Occipital lobe (tissue), 3 donors: ENCODE measurements at places on chromosomes 3 and 15. TPM values are rescaled to one million over a fixed set of nuclear protein-coding genes. Genes with fewer than 3 reads are reported as not detected.

The MYD88 gene
- total RNA-seq = 2.7 TPM

The KNG1 gene
- not detected for total RNA-seq

The IMPG2 gene
- total RNA-seq = 3.0 TPM

The ACVR2B gene
- 42.6 TPM for total RNA-seq

The STX19 gene
- not detected for total RNA-seq

The GPR149 gene
- total RNA-seq = 0.16 TPM

The SH3GL3 gene
- 186 TPM for total RNA-seq

The BUB1B gene
- 6.6 TPM for total RNA-seq

The ITIH3 gene
- 0.16 TPM for total RNA-seq

The TNFAIP8L3 gene
- 1.9 TPM for total RNA-seq

The LTF gene
- total RNA-seq = 3.6 TPM

The NR1I2 gene
- 0.16 TPM for total RNA-seq

The C3orf20 gene
- total RNA-seq = 0.16 TPM

The SAMD7 gene
- not detected for total RNA-seq

The TERB2 gene
- total RNA-seq = not detected

The BSN gene
- 7.3 TPM for total RNA-seq

The AP3S2 gene
- total RNA-seq = 47.7 TPM

The LIPH gene
- total RNA-seq = not detected

The SLC15A2 gene
- total RNA-seq = 10.0 TPM

The ACAA1 gene
- 26.2 TPM for total RNA-seq

The OSBPL10 gene
- total RNA-seq = 14.0 TPM

The CCK gene
- total RNA-seq = 14.7 TPM

The ABI3BP gene
- total RNA-seq = 7.8 TPM

The CCDC191 gene
- total RNA-seq = 6.6 TPM

The AADAC gene
- not detected for total RNA-seq

The GRAMD2A gene
- 0.47 TPM for total RNA-seq

The SNAP23 gene
- 26.4 TPM for total RNA-seq

The MCTP2 gene
- total RNA-seq = 0.62 TPM

The HES1 gene
- total RNA-seq = 13.6 TPM

The PLA2G4E gene
- total RNA-seq = not detected

The ELL3 gene
- 3.0 TPM for total RNA-seq

The NDN gene
- total RNA-seq = 76.4 TPM

The ZIC4 gene
- total RNA-seq = 1.2 TPM

The SKIL gene
- 134 TPM for total RNA-seq

The ISG20 gene
- not detected for total RNA-seq

The TRH gene
- 1.1 TPM for total RNA-seq

The CCDC50 gene
- 115 TPM for total RNA-seq

The CSPG4 gene
- 5.5 TPM for total RNA-seq
